Colonic mucosa (tissue), 4 donors: ENCODE measurements at places on chromosomes 1 and 21.

GRCh38 chr1:202036595-202037387, 26.4 kb downstream of the ELF3 start:
- no peak for DNase-seq

- DNase-seq, result no peak
Observed at GRCh38 chr1:198253668-198254067, 96.9 kb downstream of the NEK7 start.

DNA sequence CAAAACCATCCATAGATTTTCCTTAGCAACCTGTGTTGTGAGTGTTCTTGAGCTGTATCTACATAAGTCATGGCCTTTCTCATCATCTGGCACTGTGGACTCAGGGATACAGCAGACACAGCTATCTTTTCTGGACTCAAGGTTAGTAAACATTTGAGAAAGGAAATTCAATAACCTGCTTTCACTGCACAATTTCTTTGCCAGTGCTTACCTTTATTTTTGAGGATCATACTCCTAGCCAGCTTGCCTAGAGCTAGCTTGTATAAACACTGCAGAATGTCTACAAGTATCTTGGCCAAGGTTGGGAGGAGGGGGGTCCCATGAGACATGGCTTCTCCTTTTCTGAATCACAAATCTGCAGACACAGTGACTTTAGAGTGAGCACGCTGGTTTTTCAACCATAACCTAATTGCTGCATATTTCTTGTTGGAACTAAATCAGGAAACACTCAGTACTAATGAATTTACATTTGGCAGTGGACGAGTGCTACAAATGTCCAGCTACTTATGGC, 27.2 kb downstream of the ADAMTS5 start:
- DNase-seq, result no peak

DNA sequence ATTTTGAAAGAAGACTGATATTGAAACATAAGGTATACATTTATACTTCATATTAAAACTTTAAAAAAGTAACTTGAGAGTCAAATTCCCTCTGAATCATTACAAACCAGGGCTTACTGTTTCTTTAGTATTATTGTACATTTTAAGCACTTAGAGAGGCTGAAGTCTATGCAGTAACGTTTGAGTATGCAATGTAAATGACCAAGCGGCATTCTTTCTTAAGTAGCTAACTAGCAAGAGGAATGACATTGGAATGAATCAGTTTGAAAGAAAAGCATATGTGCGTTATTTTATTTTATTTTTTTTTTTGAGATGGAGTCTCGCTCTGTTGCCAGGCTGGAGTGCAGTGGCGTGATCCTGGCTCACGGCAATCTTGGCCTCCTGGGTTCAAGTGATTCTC, 24.3 kb downstream of the WNT2B start:
- DNase-seq, result no peak

- DNase-seq, result no peak
Observed at GRCh38 chr1:9340864-9341263, 48.2 kb downstream of the SPSB1 start.

- DNase-seq, result no peak
Observed at GRCh38 chr1:78831731-78832360, 174.7 kb downstream of the ADGRL4 start.

DNA sequence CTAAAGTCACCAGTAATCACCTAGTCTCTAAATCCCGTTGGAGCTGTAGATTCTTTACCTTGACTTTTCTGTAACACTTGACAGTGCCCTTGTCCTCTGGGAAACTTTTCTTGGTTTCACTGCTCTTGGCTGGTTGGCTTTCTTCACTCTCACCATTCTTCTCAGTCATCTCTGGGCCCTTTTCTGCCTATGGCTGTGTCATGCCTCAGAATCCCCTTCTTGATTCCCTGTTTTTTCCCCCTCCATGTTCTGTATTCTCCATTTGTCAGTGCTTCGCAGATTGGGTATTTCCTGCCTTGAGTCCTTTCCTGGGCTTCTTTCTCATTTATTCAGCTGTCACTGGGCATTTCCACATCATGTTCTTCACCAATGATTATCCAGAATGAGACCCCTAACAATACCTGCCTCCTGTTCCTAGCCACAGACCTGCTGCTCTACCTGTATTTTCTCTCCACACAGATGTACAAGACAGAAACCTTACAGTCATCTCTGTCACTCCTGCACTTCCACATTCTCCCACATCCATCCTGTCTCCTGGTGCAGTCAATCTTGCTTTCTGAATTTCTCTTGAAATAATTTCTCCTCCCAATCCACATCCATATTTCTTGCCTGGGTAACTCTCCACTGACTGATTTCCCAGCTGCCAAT, 14.7 kb downstream of the UCK2 start:
- DNase-seq, result no peak

DNA sequence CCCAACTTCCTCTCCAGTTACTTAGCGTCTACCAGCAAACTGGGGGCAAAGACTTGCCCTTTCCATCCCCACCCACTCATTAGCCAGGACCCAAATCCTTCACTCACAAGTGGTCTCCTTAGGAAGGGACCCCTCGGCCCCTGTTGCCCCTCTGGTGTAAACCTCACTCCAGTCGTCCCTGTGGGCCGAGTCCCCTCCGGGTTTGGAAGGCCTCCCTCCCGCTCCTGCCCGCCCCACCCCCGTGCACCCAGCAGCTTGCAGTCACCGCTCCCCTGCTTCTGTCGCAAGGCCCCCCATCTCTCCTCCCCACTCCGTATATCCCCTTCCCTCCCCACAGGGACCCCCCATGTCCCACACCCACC, 1.2 kb downstream of the EFHD2 start:
- peak; percentile 48 for DNase-seq

DNA sequence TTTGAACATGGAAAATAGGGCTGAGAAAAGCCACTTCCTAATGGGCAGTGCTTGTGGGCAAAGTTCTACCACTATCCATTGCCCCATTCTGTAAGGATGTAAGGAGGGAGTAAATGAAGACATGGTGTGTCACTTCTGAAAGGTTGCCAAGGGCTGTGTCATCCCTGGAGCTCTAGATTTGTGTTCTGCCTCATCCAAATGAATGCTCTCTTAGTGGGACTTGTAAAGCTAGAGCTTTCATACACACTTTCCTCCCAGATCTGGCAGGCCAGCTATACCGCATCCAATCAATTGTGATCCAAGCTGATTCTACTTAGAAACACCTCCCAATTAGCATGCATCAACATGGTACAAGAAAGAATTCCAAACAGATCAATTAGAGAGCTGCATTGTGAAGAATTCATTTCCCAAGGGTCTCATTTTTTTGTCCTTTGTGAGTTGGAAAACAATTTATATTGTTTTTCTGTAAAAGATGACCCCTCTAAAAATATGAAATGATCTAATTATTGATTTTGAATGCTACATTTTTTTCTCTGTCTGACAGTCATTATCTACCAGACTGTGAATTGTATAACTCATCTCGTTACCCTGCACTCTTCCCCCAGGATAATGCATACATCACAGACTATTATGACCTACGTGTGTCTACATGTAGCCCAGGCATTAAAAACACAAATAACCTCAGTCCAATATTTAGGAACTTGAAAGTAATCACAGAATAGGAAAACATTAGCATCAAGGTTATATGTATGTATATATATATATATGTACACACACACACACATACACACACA, 117.1 kb upstream of the DUSP10 start:
- no peak for DNase-seq

DNA sequence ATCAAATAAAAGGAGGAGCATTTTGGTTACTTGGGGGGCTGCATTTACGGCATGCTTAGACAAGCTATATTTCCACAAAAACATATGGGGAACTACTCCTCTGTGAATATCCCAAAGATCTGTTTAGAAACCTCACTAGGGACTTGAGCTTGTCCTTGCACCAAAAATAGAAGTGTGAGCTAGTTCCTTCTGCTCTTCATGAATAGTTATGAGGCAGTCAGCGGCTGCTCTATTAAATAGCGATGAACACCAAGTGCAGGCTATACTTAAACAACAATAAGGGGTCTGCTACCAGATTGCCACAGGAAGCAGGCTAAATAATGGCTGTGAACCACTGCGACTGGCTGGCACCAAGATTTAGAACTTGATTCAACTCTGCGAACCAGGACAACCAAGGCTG, 190.1 kb downstream of the PCP4 start:
- DNase-seq, result no peak

GRCh38 chr1:165717918-165718515, 19.7 kb upstream of the ALDH9A1 start:
- DNase-seq, result peak; percentile 52

DNA sequence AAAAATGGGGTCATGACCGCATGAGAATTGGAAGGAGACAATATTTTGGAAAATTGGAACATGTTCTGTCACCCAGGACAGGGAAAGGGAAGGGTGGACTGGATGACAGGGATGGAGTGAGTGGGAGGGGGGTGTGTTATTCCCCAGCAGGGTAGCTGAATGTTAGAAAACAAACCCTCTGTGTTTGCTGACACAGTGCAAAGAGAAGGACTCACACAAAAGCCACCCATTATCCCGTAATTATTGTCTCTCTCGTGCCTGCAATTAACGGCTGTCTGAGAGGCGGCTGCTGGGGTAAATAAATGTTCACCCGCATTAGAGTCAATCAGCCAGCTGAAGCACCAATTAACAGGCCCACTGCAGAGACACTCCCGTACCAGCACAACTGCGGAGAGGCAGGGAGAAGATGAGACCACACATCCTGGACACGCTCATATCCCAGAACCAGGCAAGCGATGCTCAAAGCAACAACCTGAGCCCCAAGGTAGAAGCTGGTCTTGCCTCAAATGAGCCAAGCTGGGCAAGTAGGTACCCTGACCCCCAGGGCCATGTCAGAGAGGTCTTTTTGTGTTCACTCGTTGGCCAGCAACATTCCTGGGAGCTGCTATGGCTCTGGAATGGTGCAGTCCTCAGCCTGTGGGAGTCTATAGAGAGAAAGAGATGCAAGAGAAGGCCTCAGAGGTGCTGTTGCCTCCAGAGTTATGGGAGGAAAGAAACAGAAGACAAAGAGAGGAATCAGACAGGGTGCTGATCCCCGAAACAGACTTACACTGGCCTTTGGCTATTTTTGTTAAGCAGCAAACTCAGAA, 19.4 kb downstream of the PLEKHA6 start:
- DNase-seq, result no peak

- no peak for DNase-seq
Observed at GRCh38 chr1:58798910-58799442, 15.1 kb upstream of the JUN start.

DNA sequence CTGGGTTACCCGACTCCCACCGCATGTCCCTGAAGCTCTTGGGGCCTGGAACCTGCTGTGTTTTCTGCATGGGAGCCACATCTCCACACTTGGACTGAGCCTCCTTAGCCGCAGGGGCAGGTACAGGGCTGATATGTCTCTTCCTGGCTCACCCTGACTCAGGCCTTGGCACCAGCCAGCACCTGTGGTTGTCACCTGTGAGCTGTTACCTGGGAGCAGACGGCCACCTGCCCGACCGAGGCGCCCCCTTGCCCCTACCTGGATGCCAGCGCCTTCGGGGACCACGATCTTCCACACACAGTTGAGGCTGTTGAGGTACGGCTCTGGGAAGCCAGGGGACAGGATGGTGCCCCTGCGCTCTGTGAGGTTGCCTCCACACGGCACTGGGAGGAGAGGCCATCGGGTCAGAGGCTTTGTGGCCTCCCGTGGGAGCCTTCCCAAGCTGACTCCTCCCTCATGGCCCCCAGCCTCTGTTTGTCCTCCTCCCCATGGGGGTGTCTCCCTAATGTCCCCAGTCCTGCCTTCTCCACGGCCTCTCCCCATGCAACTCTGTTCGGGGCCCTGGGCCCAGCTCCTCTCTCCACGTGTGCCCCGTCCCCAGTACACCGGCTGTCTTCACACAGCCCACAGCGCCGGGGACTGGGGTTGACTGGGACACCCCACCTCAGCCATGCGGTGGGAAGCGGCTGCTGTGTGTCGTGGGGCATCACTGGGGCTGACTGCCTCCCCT, 152.0 kb downstream of the ZSCAN20 start:
- DNase-seq, result no peak

DNA sequence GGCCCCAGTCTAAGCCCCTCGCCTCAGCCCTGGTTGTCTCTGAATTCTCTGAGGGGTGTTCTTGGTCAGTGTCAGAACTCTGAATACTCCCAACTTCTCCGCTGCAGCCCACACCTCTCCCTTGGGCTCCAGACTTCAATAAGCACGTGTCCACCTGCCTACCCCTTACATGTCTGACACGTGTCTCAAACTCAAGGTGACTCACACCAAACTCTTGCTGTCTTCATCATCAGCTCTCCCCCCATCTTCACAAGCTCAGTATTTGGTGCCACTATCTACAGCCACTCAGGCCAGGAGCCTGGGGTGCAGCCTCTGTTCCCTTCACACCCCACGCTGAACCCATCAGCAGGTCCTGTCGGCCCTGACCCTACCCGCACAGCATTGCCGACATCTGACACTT, 18.8 kb upstream of the UBXN10 start:
- no peak for DNase-seq

DNA sequence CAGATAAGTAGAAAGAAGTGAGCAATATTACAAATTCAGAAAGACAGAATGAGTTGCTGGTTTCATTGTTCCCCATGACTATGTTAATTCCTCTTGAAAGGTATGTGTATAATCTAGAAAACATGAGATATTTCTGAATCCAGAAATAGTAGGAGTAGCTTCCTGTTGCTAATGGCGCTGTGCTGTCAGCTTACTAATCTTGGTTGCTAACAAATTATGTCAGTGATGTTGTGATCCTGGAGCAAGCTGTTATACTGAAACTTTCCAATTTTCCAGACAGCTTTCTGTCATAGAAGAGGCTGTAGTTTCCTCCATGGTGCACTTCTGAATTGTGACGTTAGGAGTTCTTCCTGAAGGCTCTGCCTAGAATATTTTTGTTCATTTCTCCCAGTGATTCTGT, 372.3 kb downstream of the USP25 start:
- no peak for DNase-seq

- DNase-seq, result no peak
Observed at GRCh38 chr1:215631489-215631888, 64.4 kb downstream of the KCTD3 start.

GRCh38 chr1:60978421-60979357, 103.7 kb upstream of the NFIA start:
- DNase-seq, result peak; percentile 30

DNA sequence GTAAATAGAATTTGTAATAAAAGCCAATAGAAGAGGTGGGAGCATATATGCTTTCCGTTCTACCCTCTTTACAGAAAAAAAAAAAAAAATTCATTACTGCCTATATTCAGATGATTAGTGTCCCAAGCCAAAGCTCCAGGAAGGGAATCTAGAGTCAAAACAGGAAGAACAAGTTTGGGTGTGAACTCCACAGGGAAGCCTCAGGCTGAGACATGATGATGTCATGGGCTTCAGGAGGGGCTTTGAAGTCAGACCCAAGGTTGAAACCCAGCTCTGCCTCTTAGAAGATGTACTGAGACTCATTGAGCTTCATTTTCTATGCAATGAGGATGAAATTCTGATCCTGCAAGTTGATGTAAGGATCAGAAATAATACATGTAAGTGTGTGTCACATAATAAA, 250.0 kb upstream of the ADGRL2 start:
- DNase-seq, result peak; percentile 29

- no peak for DNase-seq
Observed at GRCh38 chr1:57296726-57297250, 127.1 kb downstream of the DAB1 start.
